ENCODE measurements at places on chromosomes 16 and 17.

GRCh38 chr16:87586201-87586782 is 16.0 kb upstream of the JPH3 start:
- DNase-seq = no peak

DNA sequence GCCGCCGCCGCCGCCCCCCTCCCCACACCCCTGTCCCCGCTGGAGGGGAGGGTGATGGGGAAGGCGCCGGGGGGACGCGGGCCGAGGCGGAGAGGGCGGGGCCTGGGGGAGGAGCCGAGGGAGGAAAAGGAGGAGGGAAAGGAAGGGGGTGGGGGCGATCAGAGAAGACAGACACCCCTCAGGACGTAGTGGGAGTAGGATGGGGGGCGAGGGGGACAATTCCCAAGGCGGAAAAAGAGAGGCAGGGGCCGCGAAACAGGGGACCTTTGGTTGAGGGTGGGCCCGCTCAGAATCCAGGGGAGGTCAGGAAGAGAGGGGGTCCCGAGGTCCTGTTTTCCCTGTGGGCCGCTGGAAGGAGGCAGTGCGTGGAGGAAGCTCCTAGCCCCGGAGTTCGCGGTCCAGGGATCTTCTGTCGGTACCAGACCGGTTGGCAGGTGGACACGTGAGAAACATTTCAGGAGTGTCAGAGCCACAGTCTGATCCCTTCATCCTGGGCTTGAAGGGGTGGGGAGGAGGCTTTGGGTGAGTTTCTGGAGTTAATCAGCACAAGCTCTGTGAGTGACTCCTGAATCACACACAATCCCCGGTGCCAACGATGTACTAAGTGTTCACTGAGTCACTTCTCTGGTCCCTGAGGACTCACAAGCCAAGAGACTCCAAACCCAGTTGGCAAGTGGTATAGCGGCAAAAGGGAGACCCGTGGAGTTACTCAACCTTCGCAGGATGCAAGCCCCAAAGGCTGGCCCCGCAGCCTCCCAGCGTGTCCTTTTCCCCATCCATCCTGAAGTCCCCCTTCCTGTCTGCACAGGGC is at the start of gene XYLT1:
Gene XYLT1 (minus strand): TSS at position 53 of the 811 bp plus-strand sequence. CDS start 164 bp downstream, outside the sequence.
- DNase-seq = peak; percentile 51

GRCh38 chr16:10763456-10763855 is 19.8 kb downstream of the NUBP1 start:
- no peak for DNase-seq

DNA sequence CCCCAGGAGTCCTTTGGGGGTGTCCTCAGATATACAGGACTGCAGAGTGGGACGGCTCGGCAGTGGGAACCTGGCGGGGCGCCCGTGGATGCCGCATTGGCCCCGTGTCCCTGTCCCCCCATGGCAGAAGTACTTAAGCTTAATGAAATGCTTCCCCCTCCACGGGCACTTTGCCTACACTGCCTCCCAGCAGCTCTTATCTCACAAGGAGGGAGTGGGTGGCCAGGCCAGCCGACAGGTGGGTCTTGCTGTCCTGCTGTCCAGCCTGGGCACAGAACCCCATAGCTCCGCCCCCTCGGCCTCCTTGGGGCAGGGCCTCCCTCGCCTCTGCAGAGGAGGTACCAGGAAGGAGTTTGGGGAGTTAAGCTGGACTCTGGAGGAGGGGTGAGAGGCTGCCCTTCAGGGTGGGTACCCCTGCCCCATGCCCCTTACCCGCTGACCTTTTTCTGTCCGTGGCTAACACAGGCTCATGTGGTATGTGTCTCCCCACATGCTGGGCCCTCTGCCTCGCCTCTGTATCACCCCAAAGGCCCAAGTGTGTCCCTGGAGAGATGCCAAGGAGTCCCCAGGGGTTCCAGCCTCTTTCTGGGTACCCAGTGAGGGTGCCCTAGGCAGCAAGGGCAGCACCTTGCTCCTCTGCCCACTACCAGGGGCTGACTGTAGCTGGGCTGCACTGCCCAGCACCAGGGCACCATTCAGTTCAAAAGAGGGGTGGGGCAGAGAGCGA is 8.7 kb downstream of the THRA start:
- no peak for DNase-seq

- DNase-seq = no peak
Observed at GRCh38 chr17:13650096-13650675, 48.5 kb upstream of the HS3ST3A1 start.

DNA sequence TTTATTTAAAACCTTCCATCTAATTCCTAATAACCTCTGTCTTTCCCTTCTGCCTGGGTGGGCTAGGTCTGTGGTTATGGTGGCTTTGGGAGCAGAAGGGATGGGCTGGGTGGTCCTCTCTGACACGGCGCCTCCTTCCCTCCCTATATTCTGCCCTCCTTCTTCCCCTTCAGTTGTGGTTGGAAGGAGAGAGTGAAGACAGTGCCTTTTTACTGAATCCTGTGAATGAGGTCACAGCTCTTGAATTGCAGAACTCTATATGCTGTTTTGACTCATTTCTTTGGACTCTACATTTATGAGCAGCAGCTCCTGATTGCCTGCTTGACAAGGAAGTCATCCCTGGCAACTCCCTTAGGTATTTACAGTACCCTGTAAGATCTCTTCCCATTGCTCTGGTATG is 256.0 kb upstream of the ELAC2 start:
- no peak for DNase-seq

- no peak for DNase-seq
Observed at GRCh38 chr17:58245428-58246103, 7.2 kb downstream of the LPO start.

GRCh38 chr16:17439580-17439979 is 31.2 kb downstream of the XYLT1 start:
- DNase-seq = peak; percentile 22

DNA sequence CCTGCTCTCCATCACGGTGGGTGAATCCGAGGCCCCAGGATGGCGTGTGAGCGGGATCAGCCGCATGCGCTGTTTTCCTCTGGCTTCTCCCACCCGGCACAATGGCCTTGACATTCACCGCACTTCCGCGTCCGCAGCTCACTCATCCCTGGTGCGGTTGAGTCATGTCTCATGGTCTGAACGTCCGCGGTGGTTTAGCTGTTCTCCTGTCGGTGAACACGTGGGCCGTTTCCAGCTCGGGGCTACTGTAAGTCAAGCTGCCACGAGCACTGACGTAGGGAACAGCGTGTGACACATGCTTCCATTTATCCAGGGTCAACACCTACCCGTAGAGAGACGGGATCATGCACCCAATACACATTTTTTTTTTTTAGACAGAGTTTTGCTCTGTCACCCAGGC is 15.3 kb upstream of the CACNA1H start:
- no peak for DNase-seq

- no peak for DNase-seq
Observed at GRCh38 chr16:29845656-29846055, 17.4 kb downstream of the CDIPT start.

DNA sequence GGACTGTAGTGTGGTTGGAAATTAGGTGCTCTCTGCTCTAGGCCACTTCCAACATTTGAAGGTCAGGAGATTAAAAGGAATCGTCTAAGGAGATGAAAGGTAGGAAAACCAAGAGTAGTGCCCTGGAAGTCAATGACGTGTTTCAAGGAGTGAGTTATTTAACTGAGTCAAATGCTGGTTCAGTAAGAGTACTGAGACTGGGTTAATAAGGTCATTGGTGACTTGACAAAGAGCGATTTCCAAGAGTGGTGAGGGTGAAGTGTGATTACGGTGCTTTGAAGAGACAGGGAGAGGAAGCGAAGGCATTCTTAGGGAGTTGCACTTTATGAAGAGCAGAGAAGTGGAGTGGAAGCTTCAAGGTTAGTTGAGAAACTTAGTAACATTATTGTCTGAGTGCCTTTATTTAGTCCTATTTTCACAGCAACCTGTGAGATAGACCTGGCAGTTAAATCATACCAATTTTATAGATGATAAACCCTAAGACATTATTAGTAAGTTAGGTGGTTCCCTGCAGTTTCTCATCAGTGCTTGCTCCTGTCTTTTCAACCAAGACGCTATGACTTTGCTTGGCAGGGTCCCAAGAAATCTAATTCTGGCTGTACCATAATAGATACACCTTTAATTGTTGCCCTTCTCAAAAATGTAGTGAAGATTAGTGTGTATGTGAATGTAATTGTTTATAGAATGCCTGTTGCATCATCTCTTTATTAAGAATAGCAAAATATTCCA is 5.9 kb downstream of the ZNF207 start:
- no peak for DNase-seq

- no peak for DNase-seq
Observed at GRCh38 chr16:86213437-86214205, 296.7 kb upstream of the FOXF1 start.

GRCh38 chr17:28657756-28658155 is 4.0 kb downstream of the SDF2 start:
- DNase-seq = no peak

DNA sequence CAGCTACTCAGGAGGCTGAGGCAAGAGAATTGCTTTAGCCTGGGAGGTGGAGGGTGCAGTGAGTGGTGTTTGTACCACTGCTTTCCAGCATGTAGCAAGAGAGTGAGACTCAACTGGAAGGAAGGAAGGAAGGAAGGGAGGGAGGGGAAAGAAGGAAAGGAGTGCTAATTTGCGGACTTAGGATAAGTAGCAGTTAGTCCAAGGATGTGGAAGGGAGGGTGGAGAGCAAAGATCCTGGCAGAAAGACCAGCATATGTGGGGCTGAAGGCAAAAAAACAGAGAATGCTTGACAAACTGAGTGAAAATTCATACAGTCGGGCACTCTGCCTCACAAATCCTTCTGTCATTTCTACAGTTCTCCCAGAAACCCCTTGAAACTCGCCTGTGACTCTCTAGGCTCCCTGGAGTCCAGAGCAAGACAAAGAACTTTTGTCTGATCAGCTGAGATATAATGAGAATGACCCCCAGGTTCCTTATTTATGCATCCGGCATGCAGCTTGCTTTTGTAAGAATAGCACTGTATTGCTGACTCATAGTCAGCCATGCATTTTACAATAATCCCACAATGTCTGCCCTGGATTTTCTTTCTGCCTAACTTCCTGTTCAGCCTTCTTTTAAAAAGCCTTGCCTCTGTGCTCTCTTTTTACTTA is 31.5 kb downstream of the CDK5RAP3 start:
- DNase-seq = no peak

GRCh38 chr17:82320956-82321927 is 3.8 kb upstream of the CD7 start:
- peak; percentile 49 for DNase-seq

- DNase-seq = no peak
Observed at GRCh38 chr16:67112591-67113399, 3.1 kb downstream of the PHAF1 start.

DNA sequence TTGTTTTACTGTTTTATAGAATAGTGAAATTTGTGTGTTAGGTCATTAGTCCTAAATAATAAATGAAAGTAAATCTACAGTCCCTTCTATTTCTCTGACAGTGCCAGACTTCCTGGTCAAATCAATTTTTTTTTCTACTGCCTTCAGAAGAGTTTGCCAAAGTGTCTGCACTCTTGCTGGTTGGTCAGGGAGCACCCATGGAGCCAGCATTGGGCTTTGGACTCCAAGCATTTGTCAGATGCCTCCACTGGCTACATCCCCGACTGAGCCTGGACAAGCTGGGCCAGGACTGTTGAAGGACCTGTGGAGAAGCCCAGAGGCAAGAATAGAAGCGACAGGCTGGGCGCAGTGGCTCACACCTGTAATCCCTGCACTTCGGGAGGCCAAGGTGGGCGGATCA is 53.7 kb downstream of the ELAC2 start:
- no peak for DNase-seq

- DNase-seq = no peak
Observed at GRCh38 chr17:46042246-46042645, 43.2 kb downstream of the STH start.
